ENCODE measurements at places on chromosomes 11 and 22.

GRCh38 chr11:61068581-61068980 lies 33.7 kb upstream of the CD5 start:
- DNase-seq: no peak

DNA sequence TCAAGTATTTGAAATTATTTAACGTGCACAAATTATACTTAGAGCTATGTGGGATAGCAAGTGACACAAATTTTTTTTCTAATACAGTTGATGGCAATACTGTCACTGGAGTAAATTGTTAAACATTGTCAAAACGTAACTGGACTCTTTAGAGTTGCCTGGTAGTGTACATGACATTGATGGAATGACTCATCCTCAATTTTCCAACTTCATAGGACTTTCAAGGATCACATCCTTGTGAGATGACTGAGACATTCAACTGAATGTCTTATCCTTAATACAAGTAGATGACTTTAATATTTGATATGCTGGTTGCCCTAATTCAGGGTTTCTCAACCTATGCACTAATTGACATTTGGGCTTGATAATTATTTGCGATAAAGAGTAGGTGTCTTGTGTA lies 310.0 kb downstream of the SWAP70 start:
- DNase-seq: no peak

DNA sequence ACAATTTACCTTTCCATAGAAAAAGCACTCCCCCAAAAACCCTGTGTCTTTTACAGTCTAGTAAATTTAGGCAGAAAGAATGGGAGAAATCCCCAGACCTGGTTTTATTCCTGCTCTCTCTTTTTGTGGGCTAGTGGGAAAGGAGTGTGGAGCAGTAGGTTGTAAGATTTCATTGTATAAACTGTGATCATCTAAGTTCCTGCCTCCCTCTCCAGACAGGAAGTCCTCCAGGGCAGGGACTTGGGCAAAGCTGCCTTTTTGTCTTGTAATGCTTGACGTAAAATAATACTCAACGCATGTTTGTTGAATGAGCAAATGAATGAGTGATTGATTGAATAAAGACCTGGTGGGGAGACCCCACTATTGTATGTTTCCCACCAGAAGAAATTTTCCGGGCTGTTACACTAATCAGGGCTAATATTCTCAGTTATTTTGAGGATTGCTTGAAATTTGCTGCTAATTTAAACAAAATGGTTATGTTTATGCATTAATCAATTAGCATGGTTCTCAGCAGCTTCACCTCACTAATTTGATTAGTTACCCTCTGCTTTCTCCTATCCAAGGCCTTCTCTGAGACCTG lies 36.3 kb downstream of the CSNK2A3 start:
- DNase-seq: no peak

DNA sequence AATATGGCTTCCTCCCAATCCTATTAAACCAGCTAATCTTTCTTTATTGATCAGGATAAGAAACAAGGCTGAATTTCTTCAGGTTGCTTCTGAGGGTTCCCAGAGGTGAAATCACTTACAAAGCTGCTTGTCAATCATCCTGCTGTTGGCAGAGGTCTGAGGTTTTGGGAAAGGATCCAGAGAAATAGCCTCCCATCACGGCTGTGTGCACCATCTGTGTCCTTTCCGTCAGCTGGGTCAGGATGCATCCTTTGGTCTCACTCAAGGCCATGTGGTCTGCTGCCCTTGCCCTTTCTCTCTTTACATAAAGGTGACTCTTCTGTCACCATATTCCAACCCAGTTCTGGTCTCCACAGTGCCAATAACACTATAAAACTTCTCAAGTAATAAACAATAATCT lies 113.4 kb upstream of the TEAD1 start:
- no peak for DNase-seq

- DNase-seq: no peak
Observed at GRCh38 chr11:33651555-33651954, 49.1 kb downstream of the C11orf91 start.

DNA sequence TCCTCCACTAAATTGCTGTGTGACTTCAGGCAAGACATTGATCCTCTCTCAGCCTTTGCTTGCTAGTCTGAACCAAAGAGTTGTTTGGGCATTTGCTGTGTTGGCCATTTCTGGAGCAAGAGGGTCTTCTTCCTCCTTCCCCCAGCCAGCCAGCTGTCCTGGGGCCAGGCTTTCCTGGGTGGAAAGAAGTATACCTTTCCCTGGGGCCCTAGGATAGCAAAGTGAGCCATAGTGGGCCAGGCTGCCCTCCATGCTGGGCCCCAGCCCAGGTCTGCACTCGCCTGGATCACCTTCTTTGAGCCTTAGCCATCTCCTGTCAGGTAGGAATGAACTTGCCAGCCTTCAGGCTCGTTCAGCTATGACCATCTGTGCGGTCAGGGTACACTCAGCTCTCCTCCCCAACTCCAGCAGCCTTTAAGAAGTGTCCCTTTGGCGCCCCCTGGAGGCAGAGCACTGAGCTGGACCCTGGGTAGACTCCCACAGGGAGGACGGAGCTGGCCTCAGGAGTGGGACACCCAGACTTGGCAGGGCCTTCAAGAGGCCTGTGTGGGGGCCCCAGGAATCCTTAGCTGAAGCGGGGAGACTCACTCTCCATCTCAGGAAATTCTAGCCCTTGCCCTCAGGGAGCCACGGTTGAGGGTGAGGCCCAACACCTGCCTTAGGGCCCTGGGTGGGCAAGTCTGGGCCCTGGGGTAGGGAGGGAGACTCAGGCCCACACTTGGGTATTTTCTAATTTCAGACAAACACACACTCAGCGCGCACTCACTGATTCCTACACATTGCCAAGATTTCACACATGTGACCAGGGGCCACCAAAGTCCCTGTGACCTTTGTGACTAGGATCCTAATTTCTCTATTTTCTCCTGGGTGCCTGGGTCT lies 35.6 kb upstream of the TPBGL start:
- peak; percentile 84 for DNase-seq

GRCh38 chr11:38159038-38159437 lies 1561.0 kb upstream of the RAG2 start:
- DNase-seq: no peak

- DNase-seq: no peak
Observed at GRCh38 chr11:30322191-30322590, 713 bp upstream of the ARL14EP start.

DNA sequence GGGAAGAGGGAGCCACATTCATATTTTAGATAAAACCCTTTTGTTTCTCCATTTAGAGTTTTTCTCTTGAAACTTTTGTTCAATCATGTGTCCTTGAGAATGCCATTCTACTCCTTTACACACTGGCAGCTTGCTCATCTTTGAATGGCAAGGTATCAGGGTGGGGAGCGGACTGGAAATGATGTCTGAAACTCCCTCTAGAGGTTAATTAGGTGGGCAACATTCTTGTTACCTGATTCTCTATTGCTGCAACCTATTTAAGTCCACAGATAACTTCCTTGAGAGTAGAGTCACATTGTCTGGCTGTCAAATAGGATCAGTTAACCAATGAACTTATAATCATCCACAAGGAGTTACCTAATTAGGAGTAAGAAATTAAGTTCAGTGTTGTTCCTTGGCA lies 533.6 kb upstream of the API5 start:
- no peak for DNase-seq

DNA sequence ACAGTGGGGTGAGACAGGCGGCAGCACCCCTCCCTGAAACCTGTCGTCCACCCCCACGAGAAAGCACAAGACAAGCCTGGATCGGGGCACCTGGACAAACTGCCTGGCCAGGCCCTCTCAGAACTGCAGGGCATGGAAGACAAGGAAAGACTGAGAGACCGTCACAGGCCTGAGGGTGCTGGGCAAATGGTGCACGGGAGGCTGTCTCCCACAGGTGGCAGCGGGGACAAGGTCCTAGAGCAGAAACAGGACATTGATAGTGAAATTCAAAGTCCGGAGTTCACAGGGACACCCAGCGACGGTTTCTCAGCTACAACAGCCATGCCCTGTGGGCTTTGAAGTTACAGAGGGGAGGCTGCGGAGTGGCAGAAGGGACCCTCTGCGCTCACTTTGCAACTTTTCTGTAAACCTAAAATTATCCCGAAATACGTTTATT lies 20.6 kb downstream of the DRD4 start:
- no peak for DNase-seq

DNA sequence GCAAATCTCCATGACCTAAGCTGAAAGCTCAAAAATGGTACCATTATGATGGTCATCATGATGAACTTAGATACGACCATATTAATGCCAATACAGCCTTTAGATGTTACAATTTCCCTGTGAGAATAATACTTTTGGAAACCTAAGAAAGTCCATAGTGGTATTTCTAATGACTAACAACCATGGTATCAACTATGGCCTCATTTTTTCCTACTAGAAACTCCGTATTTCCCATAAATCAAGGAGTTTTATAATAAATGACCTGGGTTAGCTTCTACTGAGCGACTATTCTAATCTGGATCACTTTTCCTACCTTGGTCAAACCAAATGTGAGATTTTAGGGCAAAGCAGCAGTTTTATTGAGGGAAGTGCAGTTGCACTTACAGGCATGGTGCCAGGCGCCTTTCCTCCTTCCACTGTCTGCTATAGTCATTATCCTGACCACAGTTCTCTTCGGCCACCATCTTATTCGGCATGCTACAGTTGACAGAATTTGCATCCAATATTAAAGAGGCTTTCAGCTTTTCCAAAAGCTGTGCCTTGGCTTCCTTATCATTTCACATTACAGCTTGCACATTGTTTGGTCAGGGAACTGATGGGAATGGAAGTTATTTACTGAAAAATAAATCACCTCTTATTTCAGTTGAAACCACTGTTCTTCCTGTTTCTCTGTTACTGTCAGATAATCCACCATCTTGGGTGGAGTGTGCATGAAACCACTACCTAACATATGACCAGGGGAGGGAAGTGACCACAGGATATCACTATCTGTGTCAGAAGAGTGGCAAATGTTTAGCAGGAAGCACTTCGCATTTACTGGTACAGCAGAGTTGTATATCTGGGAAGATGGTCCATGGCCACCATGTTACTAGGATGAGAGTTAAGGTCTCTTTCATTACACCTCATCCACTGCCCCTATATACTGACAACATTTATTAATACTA lies 74.5 kb upstream of the PICALM start:
- DNase-seq: peak; percentile 66

GRCh38 chr11:1052133-1053011 lies 15.9 kb upstream of the MUC6 start:
- no peak for DNase-seq

Data from activated CD4-positive, alpha-beta T cell treated with anti-CD3 and anti-CD28 coated beads, Interleukin-2, Interleukin-4, amounts not matched to agents 100 ng/mL and 50 ng/mL, durations not matched to agents 16 hours and 8 hours (primary cell).